ENCODE measurements at places on chromosomes 11 and 22. TPM values are rescaled to one million over a fixed set of nuclear protein-coding genes. Genes with fewer than 3 reads are reported as not detected.
A peak's percentile ranks its signal among the peaks of the same experiment; 100 is the strongest.

- DNase-seq, result no peak
Measured at GRCh38 chr11:44451706-44452105, 113.8 kb upstream of the CD82 start.

- DNase-seq, result no peak
Measured at GRCh38 chr11:117852309-117852708, 24.1 kb downstream of the FXYD6 start.

- no peak for DNase-seq
Measured at GRCh38 chr22:43928468-43928867, 4.9 kb downstream of the PNPLA3 start.

- no peak for DNase-seq
Measured at GRCh38 chr22:50243685-50244419, 971 bp downstream of the TUBGCP6 start.

DNA sequence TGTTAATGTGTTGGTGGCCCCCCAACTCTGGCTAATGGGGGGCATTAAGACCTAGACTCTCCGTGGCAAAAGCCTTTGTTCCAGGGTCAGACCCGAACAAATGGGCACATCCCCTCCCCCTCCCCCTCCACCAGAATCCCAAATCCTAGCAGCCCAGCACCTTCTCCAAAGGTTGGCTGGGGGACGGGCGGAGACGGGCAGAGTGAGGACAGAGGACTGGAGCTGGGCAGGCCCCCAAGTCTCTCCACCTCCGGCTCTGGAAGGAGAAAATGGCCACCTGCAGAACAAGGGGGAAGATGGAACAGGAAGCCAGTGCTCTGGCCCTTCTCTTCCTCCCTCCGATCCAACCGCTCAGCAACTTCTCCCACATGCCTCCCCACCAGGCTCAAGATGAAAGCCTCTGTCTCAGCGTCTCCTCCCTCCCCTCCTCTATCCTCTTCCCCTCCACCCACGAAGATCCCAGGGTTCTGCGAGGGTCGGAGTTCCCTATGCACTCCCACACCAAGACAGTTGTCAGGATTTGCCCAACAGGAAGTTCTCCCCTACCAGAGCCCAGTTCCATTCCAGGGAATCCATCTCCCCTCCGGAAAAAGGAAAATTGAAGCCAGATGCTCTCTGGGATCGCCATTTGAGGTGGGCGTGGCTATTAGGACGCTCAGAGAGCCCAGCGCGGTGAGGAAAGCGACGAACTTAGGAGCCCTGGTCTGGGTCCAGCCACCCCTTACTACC, 20.1 kb downstream of the ADA2 start:
- DNase-seq, result no peak

GRCh38 chr11:66906061-66906733, 49.3 kb downstream of the LRFN4 start:
- peak; percentile 58 for DNase-seq

- DNase-seq, result no peak
Measured at GRCh38 chr11:104169091-104169490, 5.1 kb upstream of the PDGFD start.

DNA sequence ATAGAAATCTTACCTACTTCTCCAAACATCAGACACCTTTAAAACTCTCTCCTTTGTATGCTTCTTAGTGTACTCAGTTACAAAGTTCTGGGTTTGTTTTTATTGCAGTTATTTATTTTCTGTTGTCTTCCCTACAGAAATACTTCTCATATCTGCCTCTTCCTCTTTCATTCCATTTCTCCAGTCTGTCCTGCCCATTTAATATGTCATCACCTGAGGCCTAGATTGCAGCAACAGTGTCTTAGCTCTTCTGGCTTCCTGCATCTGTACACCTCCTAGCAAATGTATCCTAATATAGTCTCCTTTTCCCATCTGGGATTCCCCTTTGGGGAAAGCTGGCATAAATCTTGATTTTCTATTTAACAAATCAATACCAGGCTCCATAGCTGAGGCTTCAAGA, 34.9 kb upstream of the PCF11 start:
- DNase-seq, result no peak

DNA sequence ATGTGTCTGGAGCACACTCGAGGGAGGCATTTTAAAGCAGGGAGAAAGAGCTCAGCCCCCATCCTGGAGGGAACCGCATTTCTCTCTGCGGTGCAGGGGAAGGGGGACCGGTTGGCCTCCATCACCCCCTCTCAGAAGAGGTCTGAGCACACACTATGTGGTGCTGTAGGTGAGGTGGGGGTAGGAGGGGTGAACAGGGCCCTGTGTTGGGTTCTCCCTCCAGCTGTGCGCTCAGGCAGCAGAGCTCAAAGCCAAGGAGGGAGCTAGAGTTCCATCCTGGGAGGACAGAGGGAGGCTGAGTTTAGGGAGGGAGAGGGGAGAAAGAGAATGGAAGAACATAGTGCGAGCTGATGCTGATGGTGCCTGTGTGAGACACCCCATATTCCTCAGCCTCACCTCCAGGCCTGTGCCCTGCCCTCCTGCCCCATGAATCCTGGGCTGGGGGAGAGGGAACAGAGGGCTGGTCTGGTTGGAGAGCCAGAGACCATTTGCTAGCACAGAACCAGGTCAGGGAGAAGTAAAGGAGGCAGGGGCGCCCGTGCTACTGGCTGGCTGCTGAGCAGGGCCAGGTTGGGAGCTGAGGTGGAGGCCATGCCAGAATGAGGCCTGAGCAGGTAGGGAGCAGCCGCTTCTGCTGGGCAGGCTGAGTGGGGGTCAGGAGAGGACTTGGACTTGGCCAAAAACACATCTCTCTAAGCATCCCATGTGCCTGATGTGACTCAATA, 43.7 kb downstream of the ALX4 start:
- no peak for DNase-seq

DNA sequence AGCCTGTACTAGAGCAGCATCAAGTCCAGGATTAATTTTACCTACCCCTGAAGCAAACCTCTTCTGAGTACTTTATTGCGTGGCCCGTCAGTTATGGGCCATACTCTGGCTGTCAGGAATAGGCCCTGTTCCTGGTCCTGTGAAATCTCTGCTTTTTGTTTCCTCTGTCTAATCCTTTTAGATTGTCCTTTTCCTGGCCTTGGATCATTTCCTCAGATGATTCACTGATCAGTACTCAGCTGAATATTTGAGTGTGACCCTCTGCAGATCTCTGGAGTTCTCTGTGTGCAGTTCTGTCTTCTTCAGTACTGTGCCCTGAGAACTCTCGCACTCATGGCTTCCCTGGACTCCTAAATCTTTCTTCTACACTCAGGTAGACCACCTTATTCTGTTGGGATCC, 123.5 kb downstream of the UVRAG start:
- no peak for DNase-seq

DNA sequence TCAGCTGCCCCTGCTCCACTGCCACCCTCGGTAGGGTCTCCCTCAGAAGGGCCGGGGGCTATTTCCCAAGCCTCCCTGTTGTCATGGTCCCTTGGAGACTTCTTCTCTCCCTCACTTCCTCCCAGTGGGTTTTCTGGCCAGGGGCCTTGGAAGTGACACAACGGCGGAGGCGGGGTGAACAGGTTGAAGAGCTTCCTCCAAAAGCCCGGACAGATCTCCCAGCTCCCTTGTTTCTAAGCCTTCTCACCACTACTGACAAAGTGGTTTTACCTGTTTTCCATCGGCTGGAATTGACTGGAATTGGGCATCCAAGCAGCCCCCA, 14.5 kb downstream of the MYH9 start:
- DNase-seq, result no peak

DNA sequence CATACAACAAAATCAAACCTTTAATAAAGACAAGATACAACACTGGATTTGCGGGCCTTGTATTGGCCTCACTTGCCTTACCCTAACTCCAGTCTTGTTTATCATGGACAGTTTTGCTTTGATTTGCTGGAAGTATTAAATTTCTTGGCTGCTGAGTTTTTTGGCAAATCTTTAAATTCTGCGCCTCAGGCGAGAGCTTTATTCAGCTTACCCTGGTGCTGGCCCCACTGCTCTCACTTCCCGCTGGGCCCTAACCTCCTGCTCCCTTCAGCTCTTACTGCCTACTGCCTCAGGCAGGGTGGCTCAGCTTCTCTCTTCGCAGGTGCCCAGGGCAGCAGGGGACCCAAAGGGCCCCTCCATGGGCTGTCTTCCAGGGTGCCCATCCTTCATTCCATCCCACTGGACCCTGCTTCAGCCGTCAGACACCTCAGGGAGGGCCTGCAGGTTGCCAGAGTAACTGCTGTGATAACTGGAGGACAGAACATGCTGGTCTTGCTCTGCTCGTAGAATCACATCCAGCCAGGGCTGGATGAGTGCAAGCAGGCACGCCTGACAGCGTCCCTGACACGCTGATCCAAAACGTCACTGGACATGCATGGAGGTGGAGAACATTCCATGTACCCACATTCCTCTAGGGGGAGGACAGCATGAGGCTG, 45.7 kb upstream of the TUB start:
- DNase-seq, result no peak

- no peak for DNase-seq
Measured at GRCh38 chr11:22666325-22666687, at the start of gene GAS2. Gene GAS2 (plus strand): TSS chr11:22666611. CDS start chr11:22674870, 8,259 bp downstream.

GRCh38 chr22:22731374-22731676, 86.9 kb downstream of the GGTLC2 start:
- DNase-seq, result no peak

- DNase-seq, result no peak
Measured at GRCh38 chr22:28582806-28583205, 96.8 kb downstream of the TTC28 start.

DNA sequence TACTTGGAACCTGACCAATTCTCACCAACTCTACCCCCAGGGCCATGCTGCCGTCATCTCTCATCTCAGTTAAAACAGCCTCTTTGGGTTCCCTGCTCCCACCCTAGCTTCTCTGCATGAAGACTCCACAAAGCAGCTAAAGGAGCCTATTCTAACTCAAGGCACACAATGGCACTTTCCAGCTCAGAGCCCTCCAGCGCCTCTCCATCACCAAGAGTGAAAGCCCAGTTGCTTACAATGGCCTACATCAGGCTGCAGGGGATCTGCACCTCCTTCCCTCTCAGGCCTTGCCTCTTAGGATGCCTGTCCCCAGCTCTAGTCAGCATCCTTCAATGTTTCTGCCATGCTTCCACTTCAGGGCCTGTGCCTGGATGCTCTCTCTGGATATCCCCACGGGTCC, 83.7 kb upstream of the GNAZ start:
- no peak for DNase-seq

- no peak for DNase-seq
Measured at GRCh38 chr22:43185860-43186261, 1.1 kb downstream of the TTLL12 start.

DNA sequence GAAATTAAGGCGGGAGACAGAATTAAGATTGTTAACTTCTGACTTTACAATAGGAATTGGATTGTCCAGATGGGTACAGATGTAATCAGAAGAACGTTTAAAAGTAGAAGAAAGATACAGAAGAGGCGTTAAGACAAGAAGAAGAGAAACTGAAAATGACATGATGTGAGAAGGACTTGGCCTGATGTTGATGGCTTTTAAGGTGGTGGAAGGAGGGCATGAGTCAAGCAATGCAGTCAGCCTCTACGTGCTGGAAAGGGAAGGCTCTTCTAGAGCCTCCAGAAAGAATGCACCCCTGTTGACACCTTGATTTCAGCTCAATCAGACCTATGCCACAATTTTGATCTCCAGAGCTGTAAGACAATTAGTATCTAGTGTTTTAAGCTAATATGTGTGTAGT, 466.9 kb upstream of the LRRC4C start:
- no peak for DNase-seq

DNA sequence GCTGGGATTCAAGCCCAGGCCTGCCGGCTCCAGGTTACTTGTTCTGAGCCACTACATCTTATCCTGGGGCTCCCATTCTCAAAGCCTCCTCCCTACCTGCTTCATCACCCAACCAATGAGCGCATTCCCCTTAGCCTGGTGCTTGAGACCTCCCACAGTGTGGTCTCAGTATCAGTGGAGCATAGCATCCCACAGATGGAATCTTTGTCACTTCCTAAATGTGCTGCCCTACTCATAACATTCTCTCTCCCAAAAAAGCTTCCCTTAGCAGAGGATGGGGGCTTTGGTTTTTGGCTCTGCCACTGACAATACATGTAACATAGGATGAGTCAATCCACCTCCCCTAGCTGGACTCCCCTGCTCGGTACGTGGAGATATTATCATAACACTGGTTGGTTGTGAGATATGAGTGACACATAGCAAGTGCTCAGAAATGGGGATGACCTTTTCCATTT, 28.8 kb downstream of the TEAD1 start:
- no peak for DNase-seq

DNA sequence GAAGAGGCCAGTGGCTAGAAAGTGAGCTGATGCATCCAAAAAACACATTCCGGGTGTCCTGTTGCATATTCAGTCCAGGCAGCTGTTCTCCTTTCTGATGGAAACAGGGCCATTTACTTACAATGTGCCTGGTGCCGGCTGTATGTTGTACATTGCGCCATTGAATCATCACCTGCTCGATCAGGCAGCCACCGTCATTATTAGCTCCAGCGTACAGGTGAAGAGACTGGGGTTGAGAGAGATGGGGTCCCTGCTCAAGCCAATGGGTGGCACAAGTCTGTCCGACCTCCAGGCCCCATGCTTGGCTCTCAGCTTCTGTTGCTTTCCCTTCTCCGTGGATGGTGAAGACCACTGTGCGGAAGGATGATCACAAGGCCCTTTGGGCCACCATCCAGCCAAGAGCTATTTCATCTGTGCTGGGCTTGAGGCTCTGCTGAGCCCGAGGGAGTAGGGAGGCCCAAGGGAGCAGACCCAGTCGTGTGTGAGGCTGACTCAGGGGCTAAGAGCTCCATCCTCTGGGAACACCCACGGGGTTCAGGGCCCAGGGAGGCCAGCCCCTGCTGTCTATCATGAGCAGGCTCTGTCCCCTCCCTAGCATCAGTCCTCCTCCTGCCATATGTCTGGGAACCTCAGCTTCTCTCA, 20.7 kb upstream of the EMID1 start:
- DNase-seq, result peak; percentile 18

DNA sequence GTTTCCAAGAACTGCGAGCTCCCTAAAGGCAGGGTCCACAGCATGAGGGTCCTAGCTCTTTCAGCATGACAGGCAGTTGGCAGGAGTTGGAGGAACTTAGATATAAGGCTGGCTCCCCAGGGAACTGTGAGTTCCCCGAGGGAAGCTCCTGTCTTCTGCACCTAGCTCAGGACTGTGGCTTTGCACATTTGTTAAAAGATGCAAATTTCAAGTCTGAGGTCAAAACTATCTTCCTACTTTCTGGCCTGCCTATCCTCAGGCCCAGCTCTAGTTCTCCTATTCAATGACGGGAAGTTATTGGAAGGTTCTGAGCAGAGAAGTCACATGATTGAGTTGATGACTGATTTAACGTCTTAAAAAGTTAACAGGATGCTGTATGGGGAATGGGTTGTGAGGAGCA, 11.7 kb upstream of the UCP3 start:
- no peak for DNase-seq

GRCh38 chr11:11263238-11264005, 89.6 kb downstream of the CSNK2A3 start:
- no peak for DNase-seq

GRCh38 chr11:71459076-71459766, 6.2 kb downstream of the NADSYN1 start:
- DNase-seq, result no peak

Gene BARX2
- 0.51 TPM for polyA plus RNA-seq

Gene CECR2
- polyA plus RNA-seq, result 17.5 TPM

Gene MRPL21
- polyA plus RNA-seq, result 61.0 TPM

Gene PGA5
- 0.44 TPM for polyA plus RNA-seq

Gene OR51I1
- polyA plus RNA-seq, result not detected

Gene FOLR1
- 53.5 TPM for polyA plus RNA-seq

Gene MTCH2
- 62.4 TPM for polyA plus RNA-seq

Gene MMP13
- not detected for polyA plus RNA-seq

Gene CCDC157
- polyA plus RNA-seq, result 4.3 TPM

Gene ARHGAP8
- polyA plus RNA-seq, result 31.1 TPM

Gene SLC17A6
- polyA plus RNA-seq, result not detected

Gene NELL1
- 0.27 TPM for polyA plus RNA-seq

Gene TPH1
- polyA plus RNA-seq, result 3.1 TPM

Gene PRAME
- not detected for polyA plus RNA-seq

Gene TKFC
- polyA plus RNA-seq, result 27.8 TPM

Gene APOL5
- 0.10 TPM for polyA plus RNA-seq

Gene CASP5
- polyA plus RNA-seq, result 0.17 TPM
